ENCODE measurements at places on chromosomes 1 and 21.

DNA sequence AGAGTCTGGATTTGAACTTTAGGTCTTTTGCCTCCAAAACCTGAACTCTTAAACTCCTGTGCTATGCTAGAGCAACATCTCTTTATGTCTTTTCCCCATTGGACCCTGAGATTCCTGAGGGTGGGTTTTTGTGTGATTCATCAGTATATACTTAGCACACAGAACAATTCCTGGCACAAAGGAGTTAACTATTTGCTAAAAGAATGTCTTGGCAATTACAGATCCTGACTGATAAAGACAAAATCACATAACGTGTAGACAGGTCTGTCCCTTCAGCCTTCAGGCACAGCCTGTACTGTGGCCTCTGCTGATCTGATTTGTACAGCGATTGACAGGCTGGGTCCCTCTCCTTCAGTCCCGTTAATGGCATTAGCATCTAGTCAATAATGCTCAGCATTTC is 162.4 kb upstream of the BEND5 start:
- no peak for DNase-seq

- no peak for DNase-seq
These were observed 140.1 kb upstream of the NRIP1 start for GRCh38 chr21:15204970-15205286.

DNA sequence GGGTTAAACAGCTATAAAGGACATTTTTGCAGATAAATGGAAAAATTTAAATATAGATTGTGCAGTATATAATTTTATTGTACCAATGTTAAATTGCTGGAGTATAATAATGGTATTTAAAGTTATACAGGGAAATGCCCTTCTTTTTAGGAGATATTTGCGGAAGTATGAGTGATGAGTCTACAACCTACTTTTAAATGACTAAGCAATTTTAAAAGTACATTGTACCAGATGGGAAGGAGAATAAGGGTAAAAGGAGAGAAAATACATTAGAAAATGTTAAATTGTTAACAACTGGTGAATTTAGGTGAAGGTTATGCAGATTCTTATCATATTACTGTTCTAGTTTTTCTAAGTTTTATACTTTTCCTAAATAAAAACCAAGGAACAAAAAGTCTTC is 91.8 kb downstream of the ZZZ3 start:
- DNase-seq = no peak

GRCh38 chr1:60390593-60391282 is 317.2 kb upstream of the C1orf87 start:
- no peak for DNase-seq

GRCh38 chr21:34639882-34640788 is 25.2 kb upstream of the RCAN1 start:
- DNase-seq = no peak

- no peak for DNase-seq
These were observed 90.9 kb downstream of the LRRC8C start for GRCh38 chr1:89723863-89724262.

- no peak for DNase-seq
These were observed 65.5 kb downstream of the PRRX1 start for GRCh38 chr1:170729225-170730002.

DNA sequence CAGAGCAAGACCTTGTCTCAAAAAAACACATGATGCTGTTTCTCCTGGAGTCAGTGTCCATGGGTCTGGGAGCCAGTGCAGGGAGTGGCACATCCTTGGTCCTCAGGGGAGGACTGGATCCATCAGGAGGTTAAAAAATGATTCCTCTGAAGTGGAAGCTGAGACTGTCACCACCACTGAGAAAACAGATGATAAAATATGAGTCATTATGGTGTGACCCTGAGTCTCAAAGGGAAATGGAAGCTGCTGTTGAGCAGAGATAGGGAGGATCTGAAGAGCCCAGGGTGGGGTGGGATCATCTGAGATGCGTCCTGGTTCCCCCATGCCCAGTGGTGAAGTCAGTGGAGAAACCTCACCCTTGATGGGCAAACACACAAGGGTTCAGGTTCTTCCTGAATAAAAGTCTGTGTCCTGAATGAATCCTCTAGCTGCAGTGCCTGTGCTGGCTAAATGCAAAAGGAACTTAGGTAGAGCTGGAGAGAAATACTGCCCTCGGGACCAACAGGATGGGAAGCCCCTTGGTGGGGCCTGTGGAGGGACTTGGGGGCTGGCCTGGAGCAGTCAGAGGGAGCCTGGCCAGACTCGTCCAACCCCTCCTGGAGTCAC is 61.6 kb upstream of the TENT5B start:
- DNase-seq = no peak

DNA sequence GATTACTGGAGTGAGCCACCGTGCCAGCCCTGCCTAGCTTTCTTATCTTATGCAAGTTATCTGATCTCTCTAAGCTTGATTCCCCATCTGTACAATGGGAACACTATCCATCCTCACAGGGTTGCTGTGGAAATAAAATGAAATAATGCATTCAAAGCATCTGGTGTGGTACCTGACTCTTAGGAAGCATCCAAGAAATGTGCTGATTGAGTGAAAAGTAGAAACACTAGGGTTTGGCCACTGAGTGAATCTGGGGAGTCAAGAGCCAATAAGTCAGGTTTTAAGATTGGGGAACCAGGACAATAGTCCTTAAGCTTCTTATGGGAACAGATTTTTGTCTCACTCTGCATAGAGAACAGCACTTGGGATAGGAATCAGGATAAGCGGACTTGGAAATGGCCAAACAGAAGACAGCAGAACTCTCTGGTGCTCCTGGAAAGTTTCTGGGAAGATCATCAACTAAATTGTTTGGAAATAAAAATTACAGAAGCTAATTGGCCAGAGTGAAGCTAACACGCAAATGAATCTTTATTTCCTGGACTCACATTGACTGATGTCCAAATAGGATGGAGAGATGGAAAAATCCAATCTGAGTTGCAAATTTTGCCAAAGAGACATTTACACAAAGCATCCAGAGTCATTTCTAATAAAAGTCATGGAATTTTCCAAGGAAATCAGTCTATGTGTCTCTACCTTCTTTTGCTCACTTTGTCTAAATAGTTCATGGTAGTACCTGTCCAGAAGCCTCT is 3.3 kb downstream of the PAFAH2 start:
- DNase-seq = no peak

DNA sequence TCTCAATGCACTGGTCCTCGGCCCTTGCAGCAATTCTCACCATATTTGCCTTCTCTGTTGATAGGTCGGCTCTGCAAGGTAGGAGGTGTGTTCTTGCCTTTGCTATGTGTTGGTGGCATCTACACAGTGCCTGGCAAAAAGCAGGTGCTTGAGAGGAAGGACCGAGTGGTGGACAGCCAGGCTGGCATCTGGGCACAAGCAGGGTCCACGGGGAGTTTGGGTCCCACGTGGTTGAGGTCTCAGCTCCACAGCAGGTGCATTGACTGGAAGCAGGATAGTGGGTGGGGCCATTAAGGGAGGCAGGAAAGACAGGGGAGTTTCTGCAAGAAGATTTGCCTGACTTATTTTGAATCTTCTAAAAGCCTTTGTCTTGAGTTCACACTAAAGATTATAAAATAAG is 81.2 kb upstream of the WNT4 start:
- no peak for DNase-seq

- no peak for DNase-seq
These were observed 46.4 kb downstream of the TOR1AIP2 start for GRCh38 chr1:179831225-179831624.

DNA sequence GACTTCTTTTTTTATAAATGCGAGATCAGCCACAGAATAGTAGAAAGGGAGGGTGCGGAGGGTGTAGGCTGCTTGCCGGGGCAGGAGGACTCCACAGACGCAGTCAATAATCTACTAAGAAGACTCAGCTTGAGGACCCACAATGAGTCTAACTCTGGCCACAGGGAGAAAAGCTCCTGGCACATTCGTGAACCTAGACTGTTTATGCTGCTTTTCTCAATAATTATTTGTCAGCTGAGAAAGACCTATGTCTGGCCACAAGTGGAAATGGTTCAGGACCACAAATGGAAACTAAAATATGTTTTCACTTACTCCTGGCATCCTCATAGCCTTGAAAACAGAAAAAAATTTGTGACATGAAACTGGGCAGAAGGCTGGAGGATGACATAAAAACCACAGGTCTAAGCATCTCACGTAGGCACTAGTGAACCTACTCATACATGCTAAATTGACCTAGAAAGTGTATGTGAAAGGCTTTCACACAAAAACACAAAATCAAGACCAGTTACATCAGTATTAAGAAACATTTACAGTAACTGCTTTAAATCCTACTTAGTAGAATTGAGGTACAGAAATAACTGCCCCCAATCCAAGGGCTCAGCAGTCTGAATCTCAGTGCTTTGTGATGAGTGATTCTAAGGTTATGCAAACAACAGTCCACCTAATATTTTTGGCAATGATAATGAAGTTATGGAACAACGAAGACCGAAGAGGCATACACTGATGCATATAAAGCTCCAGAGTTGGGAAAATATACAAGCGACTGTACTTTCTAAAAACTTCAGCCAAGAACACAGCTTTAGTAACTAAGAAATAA is 159.5 kb downstream of the SLC45A1 start:
- DNase-seq = no peak

DNA sequence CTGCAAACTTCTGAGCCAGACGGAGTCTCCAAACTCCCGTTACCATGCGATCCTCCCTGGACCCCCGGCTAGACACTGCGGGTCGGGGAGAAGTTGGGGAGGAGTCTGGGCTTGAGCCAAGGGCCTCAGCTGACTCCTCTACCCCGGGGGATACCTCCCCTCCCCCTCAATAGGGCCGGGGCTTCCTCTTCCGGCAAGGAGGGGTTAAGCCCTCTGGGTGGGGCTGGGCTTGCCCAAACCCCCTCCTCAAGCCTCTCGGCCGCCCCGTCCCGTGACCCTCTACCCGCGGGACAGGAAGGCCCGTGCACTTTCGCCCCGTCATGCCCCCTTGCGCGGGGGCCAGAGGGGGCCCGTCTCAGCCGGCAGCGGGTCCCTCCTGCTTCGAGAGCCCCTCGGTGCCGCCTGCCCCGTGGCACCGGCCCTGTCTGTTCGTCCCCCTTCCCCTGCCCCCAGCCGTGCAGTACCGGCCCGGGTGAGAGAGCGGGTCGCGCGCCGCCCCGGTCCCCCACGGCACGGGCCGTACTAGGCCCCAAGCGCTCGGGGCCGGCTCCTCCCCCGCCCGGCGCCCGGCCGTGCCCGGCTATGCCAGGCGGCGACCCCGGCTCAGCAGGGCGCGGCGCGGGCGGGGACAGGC is 652 bp downstream of the ARL8A start:
- no peak for DNase-seq

GRCh38 chr1:73854527-73854926 is 343.4 kb downstream of the LRRIQ3 start:
- no peak for DNase-seq

GRCh38 chr1:201260648-201261311 is 22.5 kb upstream of the PKP1 start:
- no peak for DNase-seq

DNA sequence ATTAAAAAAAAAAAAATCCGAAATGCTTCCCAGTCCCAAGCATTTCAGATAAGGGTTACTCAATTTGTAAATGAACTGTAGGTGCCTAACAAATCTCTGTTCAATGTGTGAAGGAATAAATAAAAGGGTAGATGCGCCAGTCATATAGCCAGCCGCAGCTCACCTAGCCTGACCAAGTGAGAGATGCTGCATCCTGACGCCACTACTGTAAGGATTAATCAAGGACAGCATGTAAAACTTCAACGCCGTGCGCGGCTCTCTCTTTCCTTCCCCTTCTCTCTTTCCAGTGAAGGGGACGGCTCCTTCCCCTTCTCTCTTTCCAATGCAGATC is 441 bp downstream of the PPT1 start:
- DNase-seq = no peak

- no peak for DNase-seq
These were observed 594.7 kb upstream of the CAMK1G start for GRCh38 chr1:208988811-208989222.

DNA sequence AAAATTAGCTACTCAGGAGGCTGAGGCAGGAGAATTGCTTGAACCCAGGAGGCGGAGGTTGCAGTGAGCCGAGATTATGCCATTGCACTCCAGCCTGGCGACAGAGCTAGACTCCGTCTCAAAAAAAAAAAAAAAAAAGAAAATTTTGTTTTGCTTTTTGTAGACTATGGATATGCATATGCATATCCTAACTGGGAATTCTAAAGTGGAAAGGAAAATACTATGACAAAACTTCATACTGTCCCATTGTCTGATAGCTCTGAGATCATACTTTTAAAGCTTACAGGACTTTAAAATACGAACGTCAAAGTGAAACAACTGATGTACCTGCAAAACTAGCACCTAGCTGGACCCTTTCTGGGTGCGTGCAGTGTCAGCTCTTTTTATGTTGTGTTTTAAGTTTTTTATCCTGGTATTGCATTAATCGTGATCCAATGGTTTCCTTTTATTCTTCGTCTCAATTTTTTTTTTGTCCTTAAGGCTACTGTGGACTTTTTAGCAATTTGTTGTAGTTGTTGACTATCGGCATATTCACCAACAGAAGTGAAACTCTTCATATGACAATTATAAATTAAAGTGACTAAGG is 19.2 kb downstream of the SPRTN start:
- DNase-seq = no peak

GRCh38 chr1:238399558-238399957 is 508.8 kb upstream of the ZP4 start:
- no peak for DNase-seq

DNA sequence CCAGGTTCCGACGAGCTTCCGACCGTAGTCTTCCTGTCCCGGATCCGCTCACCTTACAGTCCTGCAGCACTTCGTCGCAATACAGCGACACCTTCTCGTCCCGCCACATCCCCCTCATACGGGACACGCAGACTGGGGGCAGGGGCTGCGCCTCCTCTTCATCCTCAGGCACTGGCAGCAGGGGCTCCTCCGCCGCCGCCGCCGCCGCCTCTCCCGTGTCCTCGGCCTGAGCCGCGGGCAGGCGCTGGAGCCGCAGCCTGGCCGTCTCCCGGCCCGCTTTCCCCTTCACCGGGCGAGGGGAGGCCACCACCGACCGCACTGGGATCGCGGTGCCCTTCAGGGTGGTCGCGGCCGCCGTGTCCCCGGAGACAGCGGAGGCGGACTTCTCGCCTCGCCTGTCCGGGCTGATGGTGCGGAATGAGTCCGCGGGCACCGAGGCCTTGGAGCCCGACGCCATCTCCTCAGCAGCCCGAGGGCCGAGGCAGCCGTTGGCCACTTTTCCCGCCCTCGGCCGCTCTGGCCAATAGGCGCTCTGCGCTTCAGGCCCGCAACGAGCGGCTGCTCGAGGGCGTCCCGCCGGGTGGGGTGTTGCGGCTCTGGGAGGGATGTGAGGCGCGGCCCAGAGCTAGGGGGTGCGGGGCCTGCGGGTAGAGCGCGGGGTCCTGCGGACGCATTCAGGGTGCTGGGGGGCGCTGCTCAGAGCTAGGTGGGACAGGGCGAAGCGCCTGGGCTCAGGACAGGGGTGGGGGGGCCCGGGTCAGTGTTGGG is at the start of gene SHCBP1L:
Gene SHCBP1L (minus strand): TSS at position 490 of the 768 bp plus-strand sequence. CDS start 33 bp downstream, at position 457.
- no peak for DNase-seq

DNA sequence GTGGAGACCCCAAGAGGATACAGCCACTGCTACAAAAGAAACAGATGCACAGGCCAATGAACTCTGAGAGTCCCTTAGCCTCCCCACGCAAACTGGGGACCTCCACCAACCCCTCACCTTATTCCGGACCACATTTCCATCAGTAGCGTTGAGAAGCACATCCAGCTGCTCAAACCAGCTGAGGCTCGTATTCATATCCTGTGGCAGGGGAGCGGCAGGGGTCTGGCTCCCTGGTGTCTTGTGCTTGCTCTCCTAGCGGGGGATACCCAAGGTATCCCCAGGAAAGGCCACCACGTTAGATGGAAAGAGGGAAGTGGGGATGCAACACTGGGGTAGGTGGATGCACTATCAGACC is 481 bp downstream of the CCDC163 start:
- no peak for DNase-seq

Data from NCI-H1930 (cell line).